Activated T-cell treated with anti-CD3 and anti-CD28 coated beads, Interleukin-2, amount 50 U/mL, for 72 hours (primary cell): ENCODE measurements at places on chromosomes 1 and 21. TPM values are rescaled to one million over a fixed set of nuclear protein-coding genes. Genes with fewer than 3 reads are reported as not detected.

CDC20 gene
- 163 TPM for total RNA-seq

DNA sequence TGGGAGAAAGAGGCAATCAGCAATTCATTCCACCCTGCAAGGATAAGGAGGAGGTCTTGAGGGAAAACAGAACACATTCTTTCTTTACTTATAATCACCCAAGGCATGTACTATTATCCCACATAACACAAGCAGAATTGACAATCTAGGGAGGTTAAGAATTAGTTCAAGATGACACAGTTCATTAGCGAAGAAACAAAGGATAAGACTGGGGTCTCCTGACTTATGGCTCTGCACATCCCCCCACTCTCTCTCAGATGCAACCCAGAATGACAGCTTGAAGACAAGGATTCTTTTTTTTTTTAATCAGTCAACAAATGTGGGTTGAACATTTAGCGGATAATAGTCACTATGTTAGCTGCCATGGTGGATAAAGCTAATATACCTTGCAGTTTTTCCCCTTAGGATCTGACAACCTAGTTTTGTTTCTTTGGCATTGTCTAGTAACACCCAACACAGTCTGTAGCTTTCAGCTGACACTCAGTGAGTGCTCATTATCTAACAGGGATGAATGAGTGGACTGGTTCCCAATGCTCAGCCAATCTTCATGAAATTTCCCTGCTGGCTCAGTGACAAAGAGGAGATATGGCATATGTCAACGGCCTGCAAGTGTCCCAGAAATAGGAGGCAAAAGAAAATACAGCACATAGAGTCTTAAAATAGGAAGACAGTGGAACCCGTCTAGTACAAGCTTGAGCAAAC, 35.1 kb downstream of the RXRG start:
- H3K4me3 ChIP-seq = no peak overlapping the region
- no peak for DNase-seq
- H3K4me1 ChIP-seq = peaks cover 6% of the 10 kb centered on the region
- no peak overlapping the region for H3K27ac ChIP-seq
- peaks cover 33% of the 10 kb centered on the region for H3K27me3 ChIP-seq

GRCh38 chr1:17627239-17628052, 87.9 kb downstream of the ARHGEF10L start:
- no peaks in the 10 kb centered on the region for H3K4me1 ChIP-seq
- DNase-seq = no peak
- H3K27me3 ChIP-seq = no peaks in the 10 kb centered on the region
- H3K4me3 ChIP-seq = no peak overlapping the region
- H3K36me3 ChIP-seq = no peaks in the 10 kb centered on the region

- no peak overlapping the region for H3K4me3 ChIP-seq
- no peak for DNase-seq
- no peak overlapping the region for H3K27ac ChIP-seq
- peaks cover 2% of the 10 kb centered on the region for H3K36me3 ChIP-seq
- H3K4me1 ChIP-seq = peaks cover 29% of the 10 kb centered on the region
- no peaks in the 10 kb centered on the region for H3K27me3 ChIP-seq
Measured at GRCh38 chr21:42739061-42739931, 85.9 kb downstream of the PDE9A start.

- no peaks in the 10 kb centered on the region for H3K36me3 ChIP-seq
- no peak overlapping the region for H3K27ac ChIP-seq
- no peaks in the 10 kb centered on the region for H3K27me3 ChIP-seq
- H3K4me3 ChIP-seq = no peak overlapping the region
- no peaks in the 10 kb centered on the region for H3K4me1 ChIP-seq
- no peak for DNase-seq
Measured at GRCh38 chr1:213166852-213167251, 115.8 kb downstream of the RPS6KC1 start.

- H3K4me3 ChIP-seq = no peak overlapping the region
- H3K27ac ChIP-seq = no peak overlapping the region
- H3K4me1 ChIP-seq = no peaks in the 10 kb centered on the region
- DNase-seq = no peak
Measured at GRCh38 chr1:158806916-158807536, 24.1 kb upstream of the MNDA start.
